ENCODE measurements at places on chromosomes 7 and 10. TPM values are rescaled to one million over a fixed set of nuclear protein-coding genes. Genes with fewer than 3 reads are reported as not detected.
A peak's percentile ranks its signal among the peaks of the same experiment; 100 is the strongest.

DNA sequence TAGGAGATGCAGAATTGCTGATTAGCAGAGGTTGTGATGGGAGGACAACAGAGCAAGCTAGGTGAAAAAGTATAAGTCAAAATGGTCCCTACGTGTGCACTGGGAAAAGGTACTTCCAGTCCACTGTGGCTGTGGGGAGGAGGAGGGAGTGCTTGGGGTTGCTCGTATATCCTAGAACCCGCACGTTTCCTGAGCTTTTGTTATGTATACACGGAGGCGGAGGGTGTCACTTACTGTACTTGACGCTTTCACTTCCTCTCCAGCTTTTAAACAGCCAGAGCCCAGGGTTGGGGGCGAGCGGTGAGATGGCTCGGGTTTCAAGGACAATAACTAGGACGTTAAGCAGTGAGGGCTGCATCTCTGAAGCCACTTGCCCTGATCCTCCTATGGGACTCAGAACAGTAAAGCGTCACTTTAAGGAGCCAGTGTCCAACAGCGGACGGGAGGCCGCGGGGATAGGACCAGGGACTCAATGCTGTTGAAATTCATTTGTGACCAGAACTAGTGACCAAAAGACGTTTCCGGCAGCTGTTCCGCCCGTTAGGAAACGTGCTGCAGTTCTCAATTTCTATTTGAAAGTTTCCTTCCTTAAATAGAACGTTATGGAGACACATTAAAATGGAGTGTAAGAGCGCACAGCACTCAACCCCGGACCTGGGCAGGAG is 985 bp upstream of the ETV1 start:
- H3K27ac ChIP-seq = peak overlapping the region; percentile 84
- H3K4me3 ChIP-seq = peak overlapping the region; percentile 59
- peak; percentile 53 for DNase-seq
- H3K27me3 ChIP-seq = no peaks in the 10 kb centered on the region
- H3K4me1 ChIP-seq = peaks cover 7% of the 10 kb centered on the region

Gene CDC14C
- polyA plus RNA-seq = 14.2 TPM

DNA sequence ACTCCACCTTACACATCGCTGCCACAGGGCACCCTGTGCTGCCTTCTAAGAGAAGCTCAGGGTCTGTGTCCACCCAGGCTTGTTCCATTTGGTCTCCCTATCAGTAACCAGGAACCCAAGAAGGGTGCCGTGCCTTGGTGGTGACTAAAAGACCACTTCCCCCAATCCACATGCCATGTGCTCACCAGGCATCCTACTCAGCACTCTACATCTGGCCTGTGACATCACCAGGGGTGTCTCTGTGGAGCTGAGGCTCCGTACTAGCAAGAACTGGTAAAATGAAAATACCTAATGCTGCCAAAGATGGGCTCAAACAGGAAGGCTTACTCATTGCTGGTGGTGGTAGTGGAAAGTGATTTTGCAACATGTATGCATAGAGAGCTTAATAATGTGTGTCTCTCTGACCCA is 19.0 kb upstream of the C10orf71 start:
- H3K27me3 ChIP-seq = no peaks in the 10 kb centered on the region
- no peak overlapping the region for H3K4me3 ChIP-seq
- DNase-seq = no peak
- H3K36me3 ChIP-seq = no peaks in the 10 kb centered on the region
- H3K27ac ChIP-seq = no peak overlapping the region

Gene FAM20C
- 14.0 TPM for polyA plus RNA-seq

Gene UTF1
- polyA plus RNA-seq = 5.3 TPM

GRCh38 chr10:128073890-128074289 is 52.3 kb downstream of the MKI67 start:
- no peaks in the 10 kb centered on the region for H3K4me1 ChIP-seq
- H3K36me3 ChIP-seq = no peaks in the 10 kb centered on the region
- no peak for DNase-seq

- no peak for DNase-seq
- no peaks in the 10 kb centered on the region for H3K36me3 ChIP-seq
- H3K27me3 ChIP-seq = no peaks in the 10 kb centered on the region
- no peak overlapping the region for H3K4me3 ChIP-seq
- H3K27ac ChIP-seq = no peak overlapping the region
Measured at GRCh38 chr10:43890124-43890523, 241.4 kb upstream of the ZNF32 start.

Gene SEMA3A
- polyA plus RNA-seq = 2.0 TPM

Gene NRP1
- polyA plus RNA-seq = 23.8 TPM

DNA sequence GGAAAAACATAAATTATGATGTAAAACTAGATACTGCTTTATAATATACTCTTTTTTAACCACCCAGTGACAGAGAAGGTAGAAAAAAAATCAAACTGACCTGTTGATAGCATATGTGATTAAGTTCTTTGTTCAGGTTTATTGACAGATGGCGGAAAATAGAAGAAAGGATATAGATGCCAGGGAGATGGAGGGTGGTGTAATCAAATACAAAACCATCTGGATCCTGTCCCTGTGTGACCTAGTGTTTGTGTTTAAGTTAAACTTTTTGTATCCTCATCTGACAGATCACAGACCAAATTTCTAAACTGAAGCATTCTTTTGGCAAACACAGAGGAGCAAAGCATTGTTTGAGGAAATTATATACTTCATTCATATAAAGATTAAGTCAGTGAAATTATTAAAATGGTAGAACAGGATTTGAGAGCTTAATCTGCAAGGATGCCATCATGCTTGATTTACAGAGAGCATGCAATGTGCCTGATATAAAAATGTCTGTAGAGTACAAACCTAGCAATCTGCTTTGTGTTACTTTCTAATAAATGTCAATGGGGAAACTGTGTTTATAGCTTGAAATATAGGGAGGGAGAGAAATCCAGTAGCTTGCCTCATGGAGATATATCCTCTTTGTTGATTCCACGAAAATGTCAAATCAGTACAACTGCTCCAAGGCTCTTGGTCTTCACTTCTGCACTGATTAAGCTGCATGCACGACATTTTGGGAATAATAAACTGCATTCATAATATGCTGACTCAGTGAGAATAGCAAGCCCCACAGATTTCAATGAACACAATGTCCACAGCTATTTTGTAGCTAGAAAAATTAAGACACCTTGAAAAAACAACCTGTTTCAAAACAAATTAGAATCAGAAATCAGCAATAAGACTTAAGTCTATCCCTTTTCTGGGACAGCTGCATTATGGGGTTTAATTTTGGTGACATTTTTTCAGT is 39.0 kb downstream of the SEM1 start:
- no peaks in the 10 kb centered on the region for H3K27me3 ChIP-seq
- no peak overlapping the region for H3K4me3 ChIP-seq
- no peak overlapping the region for H3K27ac ChIP-seq
- no peaks in the 10 kb centered on the region for H3K36me3 ChIP-seq
- no peaks in the 10 kb centered on the region for H3K4me1 ChIP-seq

Gene BTBD16
- polyA plus RNA-seq = 21.3 TPM

GRCh38 chr10:43980313-43980712 is 331.6 kb upstream of the ZNF32 start:
- H3K27me3 ChIP-seq = no peaks in the 10 kb centered on the region
- H3K4me1 ChIP-seq = no peaks in the 10 kb centered on the region
- DNase-seq = no peak

Gene CALML3
- 1.5 TPM for polyA plus RNA-seq

DNA sequence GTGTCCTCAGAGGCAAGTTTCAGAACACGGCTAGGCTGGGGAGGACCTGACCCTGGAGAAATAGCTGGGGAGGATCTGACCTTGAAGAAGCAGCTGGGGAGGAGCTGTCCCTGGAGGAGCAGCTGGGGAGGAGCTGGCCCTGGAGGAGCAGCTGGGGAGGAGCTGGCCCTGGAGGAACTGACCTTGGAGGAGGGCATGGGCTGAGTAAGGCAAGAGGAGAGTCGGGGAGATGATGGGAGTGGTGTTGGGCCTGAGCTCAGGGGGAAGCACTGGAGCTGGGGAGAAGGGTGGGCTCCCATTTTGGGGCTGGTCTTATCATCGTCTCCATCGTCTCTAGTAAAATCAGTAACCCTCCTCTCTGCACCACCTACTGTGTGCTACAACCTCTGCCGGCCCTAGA is 179.8 kb upstream of the SHH start:
- no peaks in the 10 kb centered on the region for H3K27me3 ChIP-seq
- DNase-seq = no peak
- H3K4me1 ChIP-seq = no peaks in the 10 kb centered on the region
- no peaks in the 10 kb centered on the region for H3K36me3 ChIP-seq

Gene CUEDC2
- polyA plus RNA-seq = 76.0 TPM

GRCh38 chr7:38448054-38448453 is 174.6 kb upstream of the TARP start:
- no peaks in the 10 kb centered on the region for H3K27me3 ChIP-seq
- H3K4me1 ChIP-seq = no peaks in the 10 kb centered on the region
- no peak overlapping the region for H3K27ac ChIP-seq

- no peak overlapping the region for H3K27ac ChIP-seq
- H3K27me3 ChIP-seq = no peaks in the 10 kb centered on the region
- H3K36me3 ChIP-seq = no peaks in the 10 kb centered on the region
Measured at GRCh38 chr7:93015101-93015778, 102.5 kb downstream of the SAMD9 start.

DNA sequence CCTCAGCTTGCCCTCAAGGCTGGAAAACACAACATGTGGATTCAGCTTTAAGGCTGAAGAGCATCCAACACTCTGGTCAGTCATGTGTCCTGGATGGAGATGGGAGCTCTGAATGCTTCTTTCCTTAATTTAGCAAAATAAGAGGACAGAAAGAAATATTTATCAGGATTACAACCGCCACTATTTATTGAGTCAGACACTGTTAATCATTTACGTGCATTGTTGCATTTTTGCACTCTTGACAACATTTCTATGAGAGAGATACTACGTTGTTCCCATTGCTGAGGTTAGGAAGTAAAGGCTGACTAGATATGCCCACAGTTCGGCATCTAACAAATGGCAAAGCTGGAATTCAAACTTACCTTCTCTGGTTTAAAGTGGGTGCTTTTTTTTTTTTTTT is 101.8 kb upstream of the KMT2C start:
- no peak for DNase-seq
- H3K4me3 ChIP-seq = no peak overlapping the region
- H3K36me3 ChIP-seq = no peaks in the 10 kb centered on the region
- H3K27me3 ChIP-seq = no peaks in the 10 kb centered on the region
- no peak overlapping the region for H3K27ac ChIP-seq
- H3K4me1 ChIP-seq = no peaks in the 10 kb centered on the region

GRCh38 chr7:116122972-116123595 is 87.3 kb upstream of the TES start:
- no peaks in the 10 kb centered on the region for H3K27me3 ChIP-seq
- no peak overlapping the region for H3K27ac ChIP-seq
- H3K4me1 ChIP-seq = no peaks in the 10 kb centered on the region
- H3K36me3 ChIP-seq = no peaks in the 10 kb centered on the region
- DNase-seq = peak; percentile 24

DNA sequence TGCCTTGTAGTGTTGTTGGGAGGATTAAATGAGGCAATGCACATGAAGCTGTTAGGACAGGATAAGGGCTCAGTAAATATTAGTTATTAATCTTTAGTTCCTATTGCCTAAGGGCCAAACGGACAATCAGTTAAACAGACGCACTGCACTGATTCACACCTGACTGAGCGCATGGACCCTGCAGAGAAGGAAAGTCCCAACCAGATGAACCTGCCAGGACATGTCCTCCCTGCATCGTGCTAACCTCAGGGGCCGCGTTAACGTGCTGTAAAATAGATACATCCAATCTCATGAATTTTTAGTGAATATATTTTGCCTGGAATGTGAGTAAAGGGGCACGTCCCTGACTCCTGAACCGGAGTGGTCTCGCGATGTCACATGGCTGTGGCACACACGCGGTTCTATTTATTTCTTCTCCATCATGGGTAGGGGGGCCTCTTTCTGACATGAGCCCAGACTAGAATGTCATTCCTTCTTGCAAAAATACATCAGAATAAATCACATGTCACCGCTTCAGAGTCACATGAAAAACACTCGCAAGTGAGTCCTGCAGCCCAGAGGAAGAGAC is 12.3 kb downstream of the ADARB2 start:
- H3K27ac ChIP-seq = no peak overlapping the region
- no peaks in the 10 kb centered on the region for H3K36me3 ChIP-seq
- no peaks in the 10 kb centered on the region for H3K4me1 ChIP-seq
- no peak overlapping the region for H3K4me3 ChIP-seq
- no peak for DNase-seq
- H3K27me3 ChIP-seq = no peaks in the 10 kb centered on the region

Gene CFAP43
- polyA plus RNA-seq = 60.7 TPM

DNA sequence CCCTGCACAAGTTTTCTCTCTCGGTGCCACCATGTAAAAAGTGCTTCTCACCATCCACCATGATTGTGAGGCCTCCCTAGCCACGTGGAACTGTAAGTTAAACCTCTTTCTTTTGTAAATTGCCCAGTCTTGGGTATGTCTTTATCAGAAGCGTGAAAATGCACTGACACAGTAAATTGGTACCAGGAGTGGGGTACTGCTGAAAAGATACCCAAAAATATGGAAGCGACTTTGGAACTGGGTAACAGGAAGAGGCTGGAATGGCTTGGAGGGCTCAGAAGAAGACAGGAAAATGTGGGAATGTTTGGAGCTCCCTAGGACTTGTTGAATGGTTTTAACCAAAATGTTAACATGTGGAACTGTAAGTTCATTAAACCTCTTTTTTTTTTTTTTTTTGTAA is 15.6 kb upstream of the SLC13A1 start:
- no peak for DNase-seq
- no peaks in the 10 kb centered on the region for H3K27me3 ChIP-seq
- H3K36me3 ChIP-seq = no peaks in the 10 kb centered on the region
- no peak overlapping the region for H3K4me3 ChIP-seq

DNA sequence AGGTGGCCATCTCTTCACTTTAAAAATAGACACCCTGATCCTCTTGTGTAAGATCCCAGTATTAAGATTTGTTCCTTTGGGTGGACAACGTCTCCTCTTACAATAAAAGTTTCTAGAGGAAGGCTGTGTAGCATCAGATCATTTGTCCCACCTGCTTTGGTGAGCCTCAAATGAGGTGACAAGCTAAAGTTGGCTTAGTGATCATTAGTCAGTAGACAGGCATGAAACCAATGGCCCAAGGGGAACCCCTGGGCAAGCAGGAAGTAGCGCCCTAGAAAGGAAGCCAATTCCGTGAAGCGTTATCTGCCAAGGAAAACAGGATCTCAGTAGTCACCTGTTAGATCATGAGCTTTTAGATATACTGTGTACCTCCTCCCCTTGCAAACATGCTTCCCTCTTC is 66.8 kb downstream of the PCGF5 start:
- no peaks in the 10 kb centered on the region for H3K36me3 ChIP-seq
- no peak overlapping the region for H3K27ac ChIP-seq
- DNase-seq = no peak
- no peaks in the 10 kb centered on the region for H3K4me1 ChIP-seq
- H3K4me3 ChIP-seq = no peak overlapping the region

- H3K4me3 ChIP-seq = no peak overlapping the region
- no peaks in the 10 kb centered on the region for H3K27me3 ChIP-seq
- DNase-seq = no peak
- no peaks in the 10 kb centered on the region for H3K36me3 ChIP-seq
- H3K4me1 ChIP-seq = no peaks in the 10 kb centered on the region
Measured at GRCh38 chr7:55504093-55504859, 68.0 kb downstream of the VOPP1 start.

GRCh38 chr7:101507791-101508252 is 121.3 kb downstream of the MYL10 start:
- no peak overlapping the region for H3K27ac ChIP-seq
- no peak for DNase-seq
- H3K4me1 ChIP-seq = no peaks in the 10 kb centered on the region

- DNase-seq = no peak
- no peak overlapping the region for H3K4me3 ChIP-seq
- H3K27ac ChIP-seq = no peak overlapping the region
Measured at GRCh38 chr7:19749658-19750057, 23.8 kb downstream of the TMEM196 start.

Gene C1QL3
- polyA plus RNA-seq = not detected

Measured in testis (tissue), 5 donors.